Temporal lobe (tissue), 4 donors: ENCODE measurements at places on chromosomes 12 and 14. TPM values are rescaled to one million over a fixed set of nuclear protein-coding genes. Genes with fewer than 3 reads are reported as not detected.

The SLC4A8 gene
- 35.2 TPM for total RNA-seq

The RTL1 gene
- total RNA-seq = not detected

The SERPINA9 gene
- total RNA-seq = not detected

The PTPRO gene
- 209 TPM for total RNA-seq

The EXOC3L4 gene
- total RNA-seq = not detected

The RTRAF gene
- 23.1 TPM for total RNA-seq

The GPR137C gene
- total RNA-seq = 32.7 TPM

The VRTN gene
- total RNA-seq = not detected

The PARP11 gene
- total RNA-seq = 14.3 TPM

The TRIM9 gene
- 44.5 TPM for total RNA-seq

The PCNX1 gene
- total RNA-seq = 125 TPM

The ATP2A2 gene
- total RNA-seq = 169 TPM

The MANSC4 gene
- total RNA-seq = not detected

The PLA2G1B gene
- total RNA-seq = 1.2 TPM

The SMCO2 gene
- not detected for total RNA-seq

The CABP1 gene
- total RNA-seq = 1.5 TPM

The GDF3 gene
- not detected for total RNA-seq

The LRRC10 gene
- total RNA-seq = not detected

The CLECL1 gene
- not detected for total RNA-seq

The PPP4R4 gene
- total RNA-seq = 0.49 TPM

The TMEM132C gene
- 3.9 TPM for total RNA-seq

The C1R gene
- 4.4 TPM for total RNA-seq

The CBX5 gene
- total RNA-seq = 114 TPM
